T-cell (primary cell): ENCODE measurements at places on chromosomes 12 and 14.
A peak's percentile ranks its signal among the peaks of the same experiment; 100 is the strongest.

GRCh38 chr12:48777501-48778400, 11.1 kb downstream of the ADCY6 start:
- DNase-seq, result no peak

GRCh38 chr12:26113181-26113654, 11.6 kb downstream of the BHLHE41 start:
- no peak for DNase-seq

- DNase-seq, result no peak
Measured at GRCh38 chr14:70934502-70935134, 27.4 kb downstream of the PCNX1 start.

DNA sequence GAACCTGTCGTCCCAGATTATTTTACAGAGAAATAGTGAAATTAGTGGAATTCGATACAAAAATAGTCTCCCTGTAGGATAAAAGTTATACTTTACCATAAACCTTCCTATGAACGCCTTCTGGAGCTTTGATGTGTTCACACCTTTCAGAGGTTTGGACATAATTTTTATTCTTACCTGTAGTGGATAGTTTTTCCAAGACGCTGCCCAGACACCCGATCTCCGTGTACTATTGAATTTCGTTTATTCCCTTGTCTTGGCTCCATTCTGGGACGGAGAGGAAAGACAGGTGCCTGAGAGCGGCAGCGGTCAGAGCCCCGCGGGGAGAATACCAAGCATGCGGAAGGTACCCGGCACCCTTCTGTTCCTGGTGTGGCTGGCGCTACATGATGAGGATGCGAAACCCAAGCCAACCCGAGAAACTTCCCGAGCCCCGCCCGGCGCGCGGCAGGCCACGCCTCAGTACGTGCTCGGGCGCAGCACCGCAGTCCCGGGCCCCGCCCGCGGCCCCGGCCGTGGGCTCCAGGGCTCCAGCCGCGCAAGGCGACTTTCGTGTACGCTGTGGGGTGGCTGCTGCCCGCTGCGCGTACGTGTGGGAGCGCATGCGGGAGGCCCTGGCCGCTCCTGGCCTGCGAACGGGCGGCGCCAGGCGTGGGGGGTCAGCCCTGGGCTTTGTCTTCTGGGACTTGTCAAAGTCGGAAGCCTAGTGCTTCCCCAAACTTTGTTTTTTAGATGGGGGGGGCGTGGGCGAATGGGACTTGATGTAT, 11.3 kb upstream of the SNAPC1 start:
- DNase-seq, result peak; percentile 61

GRCh38 chr12:132416121-132416673, 73.8 kb upstream of the FBRSL1 start:
- DNase-seq, result no peak

GRCh38 chr14:104986487-104987164, 1.0 kb downstream of the CLBA1 start:
- no peak for DNase-seq

- DNase-seq, result no peak
Measured at GRCh38 chr12:57939291-57939690, 2.1 kb upstream of the ATP23 start.

DNA sequence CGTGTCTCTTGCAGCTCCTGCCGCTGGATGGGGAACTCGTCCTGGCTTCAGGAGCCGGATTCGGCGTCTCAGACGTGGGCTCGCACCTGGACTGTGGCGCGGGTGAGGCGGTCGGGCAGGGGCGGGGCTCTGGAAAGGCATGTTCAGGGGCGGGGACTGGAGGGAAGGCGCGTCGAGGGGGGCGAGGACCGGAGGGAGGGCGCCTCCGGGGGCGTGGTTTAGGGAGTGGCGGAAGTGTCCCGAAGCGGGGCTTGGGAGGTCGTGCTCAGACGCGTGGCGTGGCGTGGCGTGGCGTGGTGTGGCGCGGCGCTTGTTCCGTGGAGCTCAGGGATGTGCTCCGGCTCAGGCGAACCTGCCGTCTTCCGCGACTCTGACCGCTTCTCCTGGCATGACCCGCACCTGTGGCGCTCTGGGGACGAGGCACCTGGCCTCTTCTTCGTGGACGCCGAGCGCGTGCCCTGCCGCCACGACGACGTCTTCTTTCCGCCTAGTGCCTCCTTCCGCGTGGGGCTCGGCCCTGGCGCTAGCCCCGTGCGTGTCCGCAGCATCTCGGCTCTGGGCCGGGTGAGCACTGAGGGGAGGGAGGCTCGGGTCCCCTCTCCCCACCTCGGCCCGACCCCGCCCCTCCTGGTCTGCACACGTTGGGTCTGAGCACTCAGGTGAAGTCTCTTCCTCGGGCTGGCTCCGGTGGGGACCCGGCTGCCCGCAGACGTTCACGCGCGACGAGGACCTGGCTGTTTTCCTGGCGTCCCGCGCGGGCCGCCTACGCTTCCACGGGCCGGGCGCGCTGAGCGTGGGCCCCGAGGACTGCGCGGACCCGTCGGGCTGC, 6.2 kb downstream of the AMN start:
- DNase-seq, result peak; percentile 74

DNA sequence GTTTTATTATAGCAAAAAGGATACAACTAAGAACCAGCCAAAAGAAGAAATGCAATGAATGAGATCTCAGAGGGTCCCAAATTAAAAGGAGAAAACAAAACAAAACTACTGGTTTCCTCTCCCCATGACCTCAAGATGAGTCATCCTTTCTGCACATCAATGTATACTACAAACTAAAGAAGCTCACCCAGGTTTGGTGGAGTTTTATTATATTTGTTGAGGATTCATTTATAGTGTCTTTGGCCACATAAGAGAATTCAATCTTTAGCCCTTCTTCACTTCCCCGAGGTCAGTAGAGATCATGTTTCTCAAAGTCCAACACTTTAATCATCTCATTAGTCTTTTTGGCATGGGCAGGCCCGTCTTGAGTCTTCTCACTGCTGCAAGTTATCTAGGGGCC, 210.6 kb downstream of the SLC6A15 start:
- DNase-seq, result no peak

- no peak for DNase-seq
Measured at GRCh38 chr14:51165415-51165814, 70.5 kb upstream of the TRIM9 start.

DNA sequence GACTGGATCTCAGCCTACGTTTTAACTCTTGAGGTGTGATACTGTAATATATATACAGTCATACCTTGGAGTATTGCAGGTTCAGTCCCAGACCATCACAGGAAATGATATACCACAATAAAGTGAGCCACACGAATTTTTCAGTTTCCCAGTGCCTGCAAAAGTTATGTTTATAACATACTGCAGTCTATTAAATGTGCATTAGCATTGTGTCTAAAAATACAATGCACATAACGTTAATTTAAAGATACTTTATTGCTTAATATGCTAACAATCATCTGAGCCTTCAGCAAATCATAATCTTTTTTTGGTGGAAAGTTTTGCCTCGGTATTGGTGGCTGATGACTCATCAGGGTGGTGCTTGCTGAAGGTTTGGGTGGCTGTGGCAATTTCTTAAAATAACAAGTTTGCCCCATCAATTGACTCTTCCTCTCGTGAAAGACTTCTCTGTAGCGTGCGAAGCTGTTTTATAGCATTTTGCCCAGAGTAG, 18.9 kb downstream of the PYROXD1 start:
- peak; percentile 5 for DNase-seq

GRCh38 chr14:101055776-101056374, 152.4 kb upstream of the RTL1 start:
- DNase-seq, result no peak

GRCh38 chr14:91573894-91574837, 64.1 kb upstream of the PPP4R3A start:
- DNase-seq, result peak; percentile 55

GRCh38 chr12:124893792-124894516, 20.5 kb downstream of the UBC start:
- DNase-seq, result no peak

DNA sequence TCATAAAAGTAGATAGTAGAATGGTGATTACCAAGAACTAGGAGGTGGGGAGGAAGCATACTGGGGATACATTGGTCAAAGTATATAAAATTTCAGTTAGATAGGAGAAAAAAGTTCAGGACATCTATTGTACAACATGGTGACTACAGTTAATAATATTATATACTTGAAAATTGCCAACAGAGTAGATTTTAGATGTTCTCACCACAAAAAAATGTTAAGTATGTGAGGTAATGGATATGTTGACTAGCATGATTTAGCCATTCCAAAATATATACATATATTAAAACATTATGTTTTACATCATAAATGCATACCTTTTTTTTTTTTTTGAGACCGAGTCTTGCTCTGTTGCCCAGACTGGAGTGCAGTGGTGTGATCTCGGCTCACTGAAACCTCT, 31.0 kb downstream of the TMEM116 start:
- no peak for DNase-seq

DNA sequence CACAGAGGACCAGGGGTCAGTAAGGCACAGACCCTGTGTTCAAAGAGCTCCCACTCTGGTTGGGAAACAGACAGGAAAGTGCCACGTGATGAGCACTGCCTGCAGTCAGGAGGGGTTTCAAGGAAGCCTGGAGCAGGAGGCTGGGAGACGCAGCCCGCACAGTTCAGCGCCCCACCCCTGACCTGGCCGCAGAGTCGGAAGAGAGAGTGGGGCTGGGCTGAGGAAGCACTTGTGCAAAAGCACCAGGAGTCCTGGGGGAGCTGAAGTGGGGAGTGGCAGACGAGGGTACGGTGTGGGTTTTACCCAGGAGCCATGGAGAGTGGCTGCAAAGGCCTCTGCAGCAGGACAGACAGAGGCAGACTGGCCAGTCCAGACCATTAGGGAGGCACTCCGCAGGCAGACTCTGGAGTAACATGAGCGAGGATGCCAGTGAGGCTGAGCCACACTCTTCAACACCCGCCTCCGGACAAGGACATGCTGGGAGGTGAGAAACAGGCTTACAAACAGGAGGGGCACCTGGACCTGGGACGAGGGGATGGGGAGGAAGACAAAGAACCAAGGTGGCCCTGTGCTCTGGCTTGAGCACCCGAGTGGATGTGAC, 85.7 kb upstream of the GPR68 start:
- DNase-seq, result no peak

- no peak for DNase-seq
Measured at GRCh38 chr12:102977945-102978706, 20.7 kb downstream of the ASCL1 start.

- DNase-seq, result no peak
Measured at GRCh38 chr14:60736494-60736893, 1.9 kb downstream of the MNAT1 start.

- DNase-seq, result no peak
Measured at GRCh38 chr12:132352896-132353800, 23.8 kb upstream of the GALNT9 start.

DNA sequence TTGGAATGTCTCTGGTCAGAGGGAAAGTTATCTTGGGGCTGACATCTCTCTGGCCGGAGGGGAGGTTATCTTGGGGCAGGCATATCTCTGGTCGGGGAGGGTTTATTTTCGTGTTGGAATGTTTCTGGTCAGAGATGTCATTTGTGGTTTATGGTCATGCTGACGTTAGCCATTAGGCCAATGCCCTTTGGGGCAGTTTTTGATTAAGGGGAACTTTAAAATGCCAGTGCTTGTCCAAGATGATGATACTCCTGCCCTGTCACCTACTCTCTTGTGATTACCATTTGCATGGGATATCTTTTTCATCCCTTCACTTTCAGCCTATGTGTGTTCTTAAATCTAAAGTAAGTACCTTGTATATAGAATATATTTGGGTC, 29.0 kb upstream of the A2M start:
- DNase-seq, result no peak

- no peak for DNase-seq
Measured at GRCh38 chr12:124938587-124938986, 24.1 kb upstream of the UBC start.

- DNase-seq, result no peak
Measured at GRCh38 chr14:24816011-24816928, 182.3 kb upstream of the GZMB start.

- no peak for DNase-seq
Measured at GRCh38 chr12:47821346-47821706, 1.6 kb upstream of the HDAC7 start.

DNA sequence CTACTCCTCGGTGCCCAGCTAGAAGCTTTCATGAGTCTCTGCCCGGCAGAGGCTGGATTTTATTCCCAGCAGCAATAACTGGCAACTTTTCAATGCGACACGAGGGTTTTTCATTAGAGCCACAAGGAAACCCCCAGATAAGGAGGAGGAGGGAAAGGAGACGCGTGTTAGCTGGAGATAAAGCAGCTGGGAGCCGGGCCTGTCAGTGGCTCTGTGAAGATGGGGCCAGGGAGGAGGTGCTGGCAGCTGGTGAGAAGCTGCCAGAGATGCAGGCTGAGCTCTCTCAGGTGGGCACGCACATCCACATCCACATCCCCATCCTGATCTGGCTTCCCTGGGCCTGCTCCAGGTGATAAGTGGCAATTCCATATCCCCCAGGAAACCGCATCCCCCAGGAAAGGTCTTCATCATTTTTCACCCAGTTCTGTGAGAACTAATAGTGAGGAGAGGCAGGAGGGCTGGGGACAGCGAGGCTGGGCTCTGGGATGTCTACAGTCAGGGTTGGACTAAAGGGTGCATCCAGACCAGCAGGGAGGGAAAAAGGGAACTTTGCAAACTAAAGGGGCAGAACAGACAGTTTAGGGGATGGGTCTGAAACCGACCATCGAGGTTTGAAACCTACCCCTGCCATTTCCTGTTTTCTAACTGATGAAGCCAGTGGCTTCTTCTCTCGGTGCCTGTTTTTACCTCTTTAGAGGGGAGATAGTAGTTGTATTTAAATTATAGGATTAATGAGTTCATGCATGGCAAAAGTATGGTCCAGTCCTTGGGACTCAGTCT, 413.2 kb downstream of the DPF3 start:
- no peak for DNase-seq

GRCh38 chr12:91567100-91567485, 384.5 kb upstream of the DCN start:
- no peak for DNase-seq

GRCh38 chr14:93072659-93073357, 42.9 kb downstream of the ITPK1 start:
- no peak for DNase-seq

- no peak for DNase-seq
Measured at GRCh38 chr12:91058786-91059185, 962 bp upstream of the KERA start.

GRCh38 chr14:69002069-69002468, 23.0 kb upstream of the ACTN1 start:
- DNase-seq, result no peak

DNA sequence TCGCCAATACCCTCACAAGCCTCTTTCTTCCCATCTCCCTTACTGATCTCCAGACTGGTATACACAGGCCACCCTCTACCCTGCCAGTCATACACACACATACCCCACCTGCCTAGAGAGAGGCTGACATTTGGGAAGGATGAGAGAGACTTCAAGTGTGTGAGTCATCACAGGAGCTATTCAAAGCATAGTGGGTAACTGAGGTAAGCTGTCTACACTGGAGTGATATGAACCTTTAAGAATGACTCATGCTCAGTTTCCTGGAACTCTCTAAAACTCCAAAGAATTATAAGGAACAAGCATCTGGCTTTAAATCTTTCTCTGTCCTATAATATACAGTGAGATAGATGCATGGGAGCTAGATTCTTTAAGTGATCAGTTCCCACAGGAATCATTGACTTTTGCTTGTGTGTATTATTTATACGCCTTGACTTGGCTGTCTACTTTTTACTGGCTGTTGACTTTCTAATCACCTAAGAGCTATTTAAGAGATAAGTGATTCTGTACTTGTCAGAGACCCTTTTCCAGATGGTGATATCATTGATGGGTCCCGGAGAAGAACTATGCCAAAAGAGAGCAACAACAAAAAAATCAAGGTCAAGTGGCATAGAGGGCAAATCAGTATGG, 5.8 kb downstream of the IGF1 start:
- no peak for DNase-seq
